ENCODE measurements at places on chromosomes 12 and 14. TPM values are rescaled to one million over a fixed set of nuclear protein-coding genes. Genes with fewer than 3 reads are reported as not detected.

- no peak for DNase-seq
Observed at GRCh38 chr14:85453401-85454225, 76.3 kb upstream of the FLRT2 start.

GRCh38 chr14:53779301-53779700 is 177.3 kb downstream of the BMP4 start:
- DNase-seq: no peak

- no peak for DNase-seq
Observed at GRCh38 chr14:27305441-27305945, 707.7 kb upstream of the NOVA1 start.

DNA sequence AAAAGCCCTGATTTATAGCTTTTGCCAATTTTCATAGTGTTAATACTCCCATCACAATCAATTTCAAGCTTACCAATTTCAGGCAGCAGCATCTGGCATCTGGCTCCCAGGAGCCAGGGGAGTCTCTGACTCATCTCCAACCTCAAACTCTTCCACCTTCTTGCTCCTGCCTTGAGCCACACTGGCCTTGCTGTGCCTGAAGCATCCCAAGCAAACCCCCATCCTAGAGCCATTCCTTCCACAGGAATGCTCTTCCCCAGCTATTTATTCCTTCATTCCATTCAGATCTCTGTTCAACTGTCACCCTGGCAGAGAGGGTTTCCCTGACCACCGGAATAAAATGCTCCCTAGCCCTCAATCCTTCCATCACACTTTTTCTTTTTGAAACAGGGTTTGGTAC is 13.9 kb upstream of the PPP1CC start:
- DNase-seq: no peak

DNA sequence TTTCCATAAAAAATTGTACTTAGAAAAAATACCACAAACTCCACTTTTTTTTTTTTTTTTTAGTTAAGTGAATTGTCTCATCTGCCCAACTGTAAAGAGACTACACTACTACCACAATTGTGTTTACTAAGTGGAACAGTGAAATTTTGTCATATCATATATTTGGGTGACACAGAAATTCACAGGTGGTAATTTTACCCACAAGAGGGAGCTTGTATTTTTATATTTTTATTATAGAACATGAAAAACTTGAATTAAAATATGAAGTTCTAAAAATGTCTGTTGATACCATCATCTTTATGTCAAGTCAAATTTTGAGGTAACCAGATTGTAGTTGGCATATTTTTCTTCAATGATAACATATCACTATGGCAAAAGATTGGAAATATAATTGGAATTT is 329.4 kb upstream of the SOX5 start:
- DNase-seq: no peak

DNA sequence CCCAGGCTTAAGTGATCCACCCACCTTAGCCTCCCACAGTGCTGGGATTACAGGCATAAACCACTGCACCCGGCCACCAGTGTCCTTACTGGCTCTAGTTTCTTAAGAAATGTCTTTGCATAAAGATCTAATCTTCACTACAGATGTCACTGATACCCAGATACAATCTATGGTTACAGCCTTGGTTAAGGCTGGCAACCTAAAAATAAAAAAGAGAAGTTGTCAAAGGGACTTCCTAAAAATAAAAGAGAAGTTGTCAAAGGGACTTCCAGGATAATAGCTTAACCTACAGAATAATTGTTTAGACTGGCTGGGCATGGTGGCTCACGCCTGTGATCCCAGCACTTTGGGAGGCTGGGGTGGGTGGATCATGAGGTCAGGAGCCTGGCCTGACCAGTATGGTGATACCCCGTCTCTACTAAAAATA is 27.6 kb downstream of the ETFBKMT start:
- no peak for DNase-seq

DNA sequence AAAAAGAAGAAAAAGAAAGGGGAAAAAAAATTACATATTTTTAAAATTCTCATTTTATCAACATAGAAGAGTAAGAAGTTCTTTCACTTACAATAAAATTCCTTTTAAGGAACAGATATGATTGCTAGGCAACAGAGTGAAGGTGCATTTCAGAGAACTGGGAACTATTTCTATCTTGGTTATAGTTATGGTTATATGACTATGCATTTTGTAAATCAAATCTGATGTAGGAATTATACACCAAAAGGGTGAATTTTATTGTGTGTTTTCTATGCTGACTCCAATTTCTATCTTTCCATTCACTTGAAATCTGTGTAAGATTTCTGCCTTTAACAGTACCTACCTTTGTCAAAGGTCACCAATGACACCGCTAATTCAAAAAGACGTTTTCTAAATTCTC is 50.1 kb downstream of the HNRNPC start:
- no peak for DNase-seq

GRCh38 chr14:59844186-59844812 is 26.3 kb downstream of the RTN1 start:
- no peak for DNase-seq

DNA sequence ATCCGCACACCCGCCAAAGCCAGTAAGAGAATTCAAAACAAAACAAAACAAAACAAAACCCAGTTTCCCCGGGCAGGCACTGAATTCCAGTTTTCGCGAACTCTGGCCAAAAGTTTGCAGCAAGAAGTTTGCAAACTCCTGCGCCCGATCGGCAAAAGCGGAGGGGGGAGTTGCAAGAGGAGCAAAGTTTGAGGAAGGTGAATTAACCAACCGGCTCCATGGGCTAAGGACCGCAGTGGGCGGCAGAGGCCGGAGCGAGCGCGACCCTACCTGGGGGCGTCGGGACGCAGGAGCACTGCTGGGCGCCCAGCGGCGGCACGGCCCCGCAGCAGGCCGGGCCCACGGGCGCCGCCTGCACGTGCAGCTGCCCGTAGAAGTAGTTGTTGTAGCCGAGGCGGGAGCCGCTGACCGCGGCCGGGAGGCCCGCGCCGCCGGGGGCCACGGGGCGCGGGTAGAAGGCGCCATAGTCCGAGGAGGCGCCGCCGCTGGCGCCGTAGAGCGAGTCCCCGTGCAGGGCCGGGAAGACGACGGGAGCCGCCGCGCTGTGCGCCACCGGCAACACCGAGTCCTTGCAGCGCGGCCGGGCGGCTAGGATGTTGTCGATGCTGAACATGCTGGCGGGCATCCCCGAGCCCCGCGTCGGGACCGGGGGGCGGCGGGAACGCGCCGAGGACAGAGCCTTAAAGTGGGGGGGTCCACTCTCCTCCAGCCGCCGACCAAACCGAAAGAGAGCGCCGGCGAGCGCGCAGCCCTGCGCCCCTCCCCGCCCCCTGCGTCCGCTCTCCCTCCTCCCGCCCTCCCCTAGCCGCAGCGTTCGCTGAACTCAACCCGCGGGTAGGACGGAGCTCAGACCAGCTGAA is at the start of gene GSC:
TSS of gene GSC (minus strand) at position 723 of the 860 bp plus-strand sequence. CDS start at position 625, 98 bp downstream.
- peak; percentile 92 for DNase-seq

GRCh38 chr12:120453977-120454376 is 7.7 kb downstream of the GATC start:
- DNase-seq: peak; percentile 45

DNA sequence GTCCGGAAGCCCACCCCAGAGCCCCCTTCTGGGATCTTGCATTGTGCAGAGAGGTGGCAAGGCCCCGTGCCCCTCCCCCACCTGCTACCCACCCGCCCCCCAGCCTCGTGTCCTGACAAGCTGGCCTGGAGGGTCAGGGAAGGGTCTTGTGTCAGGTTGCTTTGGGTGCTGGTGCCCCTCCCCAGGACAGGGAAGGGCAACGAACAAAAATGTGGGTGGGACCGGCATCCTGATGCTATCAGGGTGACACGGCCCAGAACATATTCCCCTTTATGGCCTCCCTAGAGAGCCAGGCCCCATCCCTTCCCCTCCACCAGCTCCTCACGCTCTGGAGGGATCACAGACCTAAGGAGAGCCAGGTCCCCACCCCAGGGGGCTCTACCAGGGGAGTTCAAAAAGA is 38.7 kb upstream of the TMEM179 start:
- no peak for DNase-seq

GRCh38 chr12:2011643-2012607 is 7.7 kb upstream of the DCP1B start:
- DNase-seq: peak; percentile 34

- no peak for DNase-seq
Observed at GRCh38 chr14:100544506-100545141, 42.6 kb downstream of the BEGAIN start.

DNA sequence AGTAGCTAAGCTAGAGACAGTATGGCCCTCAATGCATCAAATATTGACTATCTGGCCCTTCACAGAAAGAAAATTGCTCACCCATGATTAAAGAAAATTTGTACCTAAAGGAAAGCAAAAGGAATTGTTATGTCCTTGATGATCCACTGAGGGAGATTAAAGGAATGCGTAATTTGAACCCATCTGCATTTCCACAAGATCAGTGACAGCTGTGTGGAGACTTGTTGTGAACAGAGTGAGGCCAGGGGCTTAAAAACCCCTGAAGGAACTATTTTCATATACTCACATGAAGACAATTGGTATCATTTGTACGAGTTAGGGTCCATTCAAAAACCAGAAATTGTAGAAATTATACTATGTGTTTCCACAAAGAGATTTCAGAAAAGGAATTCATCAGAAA is 1908.1 kb upstream of the SEL1L start:
- no peak for DNase-seq

- DNase-seq: peak; percentile 88
Observed at GRCh38 chr12:53065975-53066931, 12.9 kb downstream of the SPRYD3 start.

GRCh38 chr12:10189653-10190052 is 10.8 kb downstream of the TMEM52B start:
- DNase-seq: no peak

GRCh38 chr14:69848903-69849391 is 30.3 kb upstream of the SMOC1 start:
- no peak for DNase-seq

GRCh38 chr14:44453433-44454171 is 53.5 kb downstream of the FSCB start:
- no peak for DNase-seq

DNA sequence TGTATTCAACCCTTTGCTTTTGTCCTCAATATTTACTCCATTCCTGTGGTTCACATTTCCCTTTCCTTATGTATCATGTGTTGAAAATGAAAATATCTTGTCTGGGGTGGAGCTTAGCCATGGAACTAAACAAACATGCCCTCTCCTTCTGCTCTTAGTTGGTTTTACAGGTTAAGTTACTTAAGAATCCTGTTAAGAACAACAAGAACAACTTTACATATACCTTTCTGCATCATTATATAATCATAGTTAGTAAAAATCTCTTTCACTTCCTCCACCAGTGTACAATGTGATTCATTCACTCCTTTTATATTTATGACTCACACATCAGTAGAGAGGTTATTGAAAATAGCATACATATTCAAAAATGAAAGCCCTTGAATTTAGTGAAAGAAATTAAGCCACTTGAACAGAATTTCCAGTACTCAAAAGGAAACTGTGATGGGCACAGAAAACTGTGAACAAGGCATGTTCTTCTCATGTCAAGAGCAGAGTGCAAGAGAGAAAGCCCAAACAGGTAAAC is 307.7 kb downstream of the CCDC91 start:
- DNase-seq: no peak

- no peak for DNase-seq
Observed at GRCh38 chr12:2634471-2634870, 160.3 kb upstream of the FKBP4 start.

GRCh38 chr12:111586986-111587385 is 12.1 kb downstream of the ATXN2 start:
- DNase-seq: no peak

DNA sequence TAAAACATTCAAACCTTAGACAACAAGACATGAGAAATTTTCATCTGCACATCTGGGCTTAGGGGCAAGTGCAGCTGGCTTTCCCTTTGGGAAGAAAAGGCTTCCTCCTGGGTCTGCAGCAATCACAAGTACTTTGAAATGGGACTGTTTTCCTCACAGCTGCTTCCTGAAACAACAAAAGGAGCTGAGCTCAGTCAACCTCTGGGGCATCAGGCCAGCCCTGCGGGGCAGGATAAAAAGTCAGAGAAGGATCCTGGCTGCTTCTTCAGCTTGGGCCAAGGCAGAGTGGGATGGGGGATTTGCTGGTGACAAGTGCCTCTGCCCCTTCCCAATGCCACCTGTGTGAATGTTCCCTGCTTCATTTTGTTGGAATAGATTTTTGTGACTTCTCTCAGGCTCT is 16.2 kb upstream of the SDR39U1 start:
- DNase-seq: no peak

GRCh38 chr14:93009471-93010129 is 86.7 kb downstream of the CHGA start:
- no peak for DNase-seq

DNA sequence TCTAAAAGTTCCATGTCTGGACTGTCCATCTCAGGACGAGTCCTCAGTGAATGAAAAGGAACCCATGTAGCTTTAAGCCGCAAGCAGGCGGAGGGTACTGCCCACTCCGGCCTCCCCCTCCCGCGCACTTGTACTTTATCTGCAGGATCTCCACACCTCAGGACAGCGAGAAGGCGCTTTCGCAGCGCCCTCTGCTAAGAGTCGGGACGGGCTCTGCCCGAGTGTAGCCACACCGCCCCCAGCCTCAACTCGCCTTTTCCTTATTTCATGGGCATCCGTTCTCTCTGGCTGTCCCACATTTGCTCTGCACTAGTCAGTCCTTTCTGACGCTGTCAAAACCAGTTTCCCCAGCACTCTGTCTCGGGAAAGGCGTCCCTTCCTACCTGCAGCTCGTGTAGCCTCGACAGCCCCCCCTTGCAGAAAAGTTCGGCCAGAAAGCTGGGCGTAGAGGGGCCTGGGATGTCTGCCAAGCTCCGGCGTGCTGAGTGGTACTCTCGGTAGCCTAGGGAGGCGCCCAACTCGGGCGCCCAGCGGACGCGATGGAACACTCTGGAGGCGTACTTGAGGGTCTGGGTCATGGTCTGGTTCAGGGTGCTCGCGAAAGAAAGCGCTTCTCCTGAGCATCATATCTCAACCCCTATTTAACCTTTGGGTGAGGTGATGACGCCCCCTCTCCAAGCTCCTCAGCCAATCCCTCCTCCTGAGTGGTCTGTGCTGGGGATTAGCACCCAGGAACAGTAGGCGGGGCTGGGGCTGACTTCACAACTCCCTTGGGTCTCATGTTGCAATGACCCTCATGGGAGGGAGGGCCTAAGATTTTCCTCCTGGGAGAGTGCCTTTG is at the start of gene CYP27B1:
TSS of gene CYP27B1 (minus strand) at position 615 of the 841 bp plus-strand sequence. CDS start at position 578, 37 bp downstream.
- DNase-seq: peak; percentile 79

GRCh38 chr12:64456119-64456518 is 4.2 kb downstream of the TBK1 start:
- no peak for DNase-seq

- no peak for DNase-seq
Observed at GRCh38 chr12:122851820-122852219, 16.6 kb downstream of the HIP1R start.

The IL26 gene
- total RNA-seq: not detected

The TMEM263 gene
- total RNA-seq: 39.7 TPM

The TMEM132D gene
- total RNA-seq: 1.0 TPM

The ARHGAP5 gene
- total RNA-seq: 202 TPM

The RNASE1 gene
- total RNA-seq: 5.7 TPM

The TBPL2 gene
- not detected for total RNA-seq

The RND1 gene
- total RNA-seq: 9.8 TPM

The FLVCR2 gene
- 2.8 TPM for total RNA-seq

The RNU6-8 gene
- total RNA-seq: not detected

The BEST3 gene
- total RNA-seq: not detected

The MSI1 gene
- 40.2 TPM for total RNA-seq

Measured in neural progenitor cell (in vitro differentiated cells).